ENCODE measurements at places on chromosomes 6 and 20.

- DNase-seq: no peak
Observed at GRCh38 chr20:12241065-12241464, 323.4 kb downstream of the BTBD3 start.

DNA sequence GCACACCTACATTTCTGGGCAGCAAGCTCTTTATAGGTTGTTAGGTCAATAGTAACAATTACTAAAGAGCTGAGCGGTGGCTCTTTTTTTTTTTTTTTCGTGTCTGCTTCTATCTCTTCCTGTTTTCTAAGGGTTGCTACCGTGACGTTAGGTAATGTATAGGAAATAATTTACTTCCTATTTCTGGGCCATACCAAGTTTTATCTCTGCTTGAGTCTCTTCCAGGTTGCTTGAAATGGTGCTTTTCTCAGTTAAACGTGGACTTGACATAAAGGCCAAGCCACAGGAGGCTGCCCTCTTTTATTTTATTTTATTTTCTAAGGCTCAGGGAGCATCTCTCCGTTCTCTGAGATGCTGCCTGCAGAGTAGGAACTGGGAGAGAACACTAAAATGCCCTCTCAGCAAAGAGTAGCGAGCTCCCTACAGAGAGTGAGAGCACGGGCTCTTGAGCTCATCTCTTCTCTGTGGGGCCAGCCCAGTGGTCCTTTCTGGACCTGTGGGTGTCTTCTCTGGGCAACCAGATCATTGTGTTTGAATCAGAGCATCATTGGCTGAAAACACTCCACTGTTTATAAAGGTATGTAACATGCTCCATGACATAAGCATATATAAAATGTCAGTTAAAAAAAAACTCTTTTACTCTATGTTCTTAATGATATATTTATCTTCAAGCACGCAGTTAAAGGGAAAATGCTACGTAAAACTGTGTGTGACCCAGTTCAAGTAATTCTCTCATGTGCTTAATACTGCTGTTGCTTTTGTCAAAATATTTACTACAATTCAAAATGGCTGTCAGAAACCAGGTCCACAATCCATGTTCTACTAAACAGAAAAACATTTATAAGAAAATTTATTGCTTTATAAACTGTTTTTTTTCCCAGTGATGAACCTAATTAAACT, at the start of gene ZNF831:
Gene ZNF831 (plus strand): TSS at position 191 of the 900 bp plus-strand sequence. CDS start 27,199 bp downstream, outside the sequence.
- DNase-seq: no peak

DNA sequence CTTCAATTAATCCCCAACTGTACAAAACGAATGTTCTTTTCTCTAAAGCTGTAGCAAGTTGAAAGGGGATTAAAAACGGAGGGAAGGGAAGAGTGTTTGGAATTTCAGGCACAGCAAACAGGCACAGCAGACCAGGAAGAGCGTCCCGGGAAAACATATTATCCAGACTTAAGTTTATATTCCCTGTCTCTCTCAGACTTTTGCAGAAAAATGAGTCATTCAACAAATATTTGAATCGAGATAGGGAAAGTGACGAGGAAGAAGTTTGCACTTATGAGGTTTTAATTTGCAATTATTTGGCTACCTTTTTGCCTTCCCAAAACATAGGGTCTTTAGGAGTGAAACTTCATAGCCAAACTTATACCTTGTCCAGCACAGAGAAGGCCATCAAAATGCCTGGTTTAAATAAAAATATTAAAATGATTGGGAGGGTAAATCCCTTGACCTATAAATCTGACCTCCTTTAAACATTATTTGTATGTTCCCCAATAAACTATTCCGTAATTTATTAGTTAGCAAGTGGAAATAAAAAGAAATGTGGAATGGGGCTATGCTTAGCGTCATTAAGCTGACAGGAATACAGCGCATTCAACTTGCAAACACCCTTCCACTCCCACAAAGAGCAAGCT, 16.0 kb downstream of the HFE start:
- DNase-seq: no peak

GRCh38 chr6:160363016-160363996, 15.1 kb downstream of the SLC22A3 start:
- DNase-seq: no peak

DNA sequence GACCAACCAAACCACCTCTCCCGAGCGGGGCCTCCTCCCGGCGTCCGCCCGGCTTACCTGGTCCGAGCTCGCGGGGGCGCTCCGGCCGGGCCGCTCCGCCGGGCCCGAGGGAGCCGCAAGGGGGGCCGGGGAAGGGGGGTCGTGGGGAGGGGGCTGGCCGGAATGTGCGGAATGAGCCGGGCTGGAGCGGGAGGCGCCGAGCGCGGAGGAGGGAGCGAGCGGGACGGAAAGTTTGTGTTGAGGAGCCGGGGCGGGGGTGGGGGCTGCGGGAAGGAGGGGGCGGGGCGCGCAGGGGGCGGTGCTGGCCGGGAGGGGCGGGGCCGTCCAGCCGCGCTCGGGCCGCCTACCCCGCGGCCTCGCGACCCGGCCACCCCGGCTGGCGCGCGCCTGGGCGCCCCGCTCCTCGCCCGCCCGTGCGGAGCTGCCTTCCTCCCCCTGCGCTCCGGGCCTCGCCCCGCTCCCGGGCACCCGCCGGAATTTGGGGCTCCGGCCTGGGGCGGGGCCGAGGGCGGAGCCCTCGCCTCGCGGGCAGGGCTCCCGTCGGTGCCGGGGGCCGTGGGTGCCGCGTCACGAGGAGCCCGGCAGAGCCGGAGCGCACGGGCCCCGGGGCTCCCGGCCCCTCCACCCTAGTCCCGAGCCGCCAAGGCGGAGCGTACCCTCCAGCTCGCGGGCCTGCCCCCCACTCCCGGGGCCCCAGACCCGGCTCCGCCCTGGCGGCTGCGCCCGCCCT, at the start of gene TEAD3:
Gene TEAD3 (minus strand): TSS at position 239 of the 730 bp plus-strand sequence.
- DNase-seq: peak; percentile 36

- no peak for DNase-seq
Observed at GRCh38 chr6:158771399-158772152, 47.6 kb downstream of the EZR start.

GRCh38 chr6:30363459-30363858, 18.5 kb downstream of the RPP21 start:
- DNase-seq: no peak

DNA sequence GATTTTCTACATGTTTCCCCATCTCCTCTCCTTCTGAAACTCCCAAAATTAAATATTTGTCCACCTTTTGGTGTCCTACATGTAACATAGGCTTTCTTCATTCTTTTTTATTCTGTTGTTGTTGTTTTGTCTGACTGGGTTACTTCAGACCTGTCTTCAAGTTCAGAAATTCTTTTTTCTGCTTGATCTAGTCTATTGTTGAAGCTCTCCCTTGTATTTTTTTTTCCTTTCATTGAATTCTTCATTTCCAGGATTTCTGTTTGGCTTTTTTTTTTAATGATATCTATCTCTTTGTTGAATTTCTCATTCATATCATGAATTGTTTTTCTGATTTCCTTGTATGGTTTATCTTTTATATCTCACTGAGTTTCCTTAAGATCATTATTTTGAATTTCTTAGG, 20.6 kb upstream of the LGSN start:
- no peak for DNase-seq

GRCh38 chr6:81984599-81984998, 232.1 kb upstream of the TENT5A start:
- DNase-seq: no peak

- DNase-seq: no peak
Observed at GRCh38 chr20:4699216-4699615, 22.5 kb upstream of the PRND start.

DNA sequence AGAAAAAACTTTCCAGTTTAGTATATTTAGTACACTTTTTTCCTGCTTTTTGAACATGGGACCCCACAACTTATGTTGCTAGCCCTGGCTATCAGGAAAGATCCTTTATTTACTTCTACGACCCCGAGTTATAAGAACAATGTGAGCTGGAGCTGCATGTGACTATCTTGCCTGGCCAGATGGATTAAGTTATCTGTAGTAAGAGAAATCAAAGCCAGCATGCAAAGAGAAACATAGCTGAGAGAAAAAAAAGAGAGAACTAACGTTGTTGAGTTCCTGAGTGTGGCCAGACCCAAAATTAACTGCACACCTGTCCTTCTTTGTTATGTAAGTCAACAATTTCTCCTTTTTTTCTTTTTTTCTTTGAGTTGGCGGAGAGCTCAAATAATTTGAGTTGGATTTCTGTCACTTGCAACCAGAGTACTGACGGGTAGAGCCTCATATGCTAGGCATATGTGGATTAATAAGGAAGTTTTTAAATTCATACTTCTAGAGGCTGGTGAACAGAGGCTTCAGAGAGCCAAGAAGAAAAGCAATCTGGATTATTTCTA, 219.5 kb downstream of the HACE1 start:
- DNase-seq: no peak

DNA sequence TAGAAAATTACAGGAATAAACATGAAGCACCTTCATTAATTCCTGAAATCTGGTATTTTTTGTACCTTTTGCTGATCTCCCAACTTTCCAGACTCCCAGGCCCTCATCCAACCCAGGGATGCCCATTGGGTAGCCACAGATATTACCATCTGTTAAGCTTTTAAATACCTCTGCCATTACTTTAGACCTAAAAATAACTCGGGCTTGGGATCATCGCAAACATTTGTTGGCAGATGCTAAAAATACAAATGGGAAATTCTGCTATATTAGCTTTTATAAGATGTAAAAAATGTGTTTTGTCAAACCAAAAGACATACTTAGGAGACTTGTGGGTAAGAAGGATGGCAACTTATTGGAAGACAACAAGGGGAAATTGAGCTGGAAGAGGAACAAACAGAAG, 376.1 kb downstream of the CENPW start:
- no peak for DNase-seq

GRCh38 chr20:17936761-17937732, 31.5 kb downstream of the SNX5 start:
- no peak for DNase-seq

DNA sequence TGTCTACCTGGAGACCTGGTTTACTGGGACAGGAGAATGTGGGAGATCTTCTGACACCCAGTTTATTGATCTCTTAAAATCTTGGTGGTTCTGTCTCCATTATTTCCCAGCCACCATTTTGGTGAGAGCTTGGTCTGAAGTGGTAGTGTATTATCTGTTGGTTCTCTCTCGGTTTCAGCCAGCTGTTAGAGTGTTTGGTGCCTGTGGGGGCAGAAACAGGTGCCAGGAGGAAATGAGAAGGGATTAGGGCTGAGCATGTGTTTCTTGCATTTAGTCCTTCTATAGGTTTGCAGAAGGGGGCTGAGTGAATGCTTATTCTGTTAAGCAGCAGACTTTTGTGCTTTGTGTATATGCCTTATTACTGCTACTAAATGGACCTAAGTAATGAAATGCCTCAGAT, 9.6 kb downstream of the JARID2 start:
- no peak for DNase-seq

- DNase-seq: no peak
Observed at GRCh38 chr20:40019510-40019909, 669.5 kb downstream of the MAFB start.
